GM12878 (cell line): ENCODE measurements at places on chromosomes 13 and 19. TPM values are rescaled to one million over a fixed set of nuclear protein-coding genes. Genes with fewer than 3 reads are reported as not detected.

- DNase-seq: no peak
Observed at GRCh38 chr13:42747399-42747873, 33.9 kb upstream of the FAM216B start.

DNA sequence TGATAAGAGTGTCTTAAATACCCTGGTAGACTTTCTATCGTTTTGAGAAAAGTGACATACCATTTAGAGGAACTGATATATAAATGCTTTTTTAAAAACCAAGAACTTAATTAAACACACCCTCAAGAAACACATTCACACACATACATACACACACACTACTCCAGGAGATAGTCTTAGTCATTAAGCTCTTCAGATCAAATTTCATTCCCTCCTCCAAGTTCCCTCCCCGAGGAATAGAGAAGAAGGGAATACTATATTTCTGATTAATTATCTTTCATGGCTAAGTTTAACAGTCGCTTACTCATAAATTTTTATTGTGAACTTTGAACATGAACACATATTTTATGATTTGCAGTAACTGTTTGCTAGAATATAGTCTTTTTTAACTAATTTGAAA is 1109.5 kb downstream of the SLITRK1 start:
- DNase-seq: no peak

DNA sequence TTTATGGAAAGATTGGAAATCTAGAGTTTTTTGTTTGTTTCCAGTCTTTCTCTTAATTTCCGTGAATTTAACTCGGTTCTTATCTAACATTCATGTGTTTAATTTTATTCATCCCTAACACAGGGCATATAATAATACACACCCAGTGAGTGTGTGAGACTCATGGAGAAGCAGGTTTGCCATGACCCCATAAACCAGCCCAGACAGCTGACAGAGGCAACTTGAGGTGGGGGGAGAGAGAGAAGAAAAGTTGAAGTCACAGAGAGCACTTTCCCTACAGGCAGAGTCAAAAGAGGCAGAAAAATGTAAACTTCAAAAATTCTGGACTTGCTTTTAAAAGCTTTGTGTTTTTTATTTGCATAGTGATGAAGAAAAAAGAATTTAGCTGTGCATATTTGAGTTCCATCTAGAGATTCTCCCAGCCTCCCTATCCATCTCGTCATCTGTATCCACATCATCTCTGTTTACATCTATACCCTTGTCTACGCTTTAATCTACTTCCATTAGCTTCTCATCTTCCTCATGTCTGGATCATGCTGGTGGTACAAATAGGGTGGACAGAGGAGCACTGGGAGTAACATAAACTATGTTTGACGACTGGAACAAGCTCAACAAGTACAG is 60.2 kb downstream of the THSD1 start:
- no peak for DNase-seq

DNA sequence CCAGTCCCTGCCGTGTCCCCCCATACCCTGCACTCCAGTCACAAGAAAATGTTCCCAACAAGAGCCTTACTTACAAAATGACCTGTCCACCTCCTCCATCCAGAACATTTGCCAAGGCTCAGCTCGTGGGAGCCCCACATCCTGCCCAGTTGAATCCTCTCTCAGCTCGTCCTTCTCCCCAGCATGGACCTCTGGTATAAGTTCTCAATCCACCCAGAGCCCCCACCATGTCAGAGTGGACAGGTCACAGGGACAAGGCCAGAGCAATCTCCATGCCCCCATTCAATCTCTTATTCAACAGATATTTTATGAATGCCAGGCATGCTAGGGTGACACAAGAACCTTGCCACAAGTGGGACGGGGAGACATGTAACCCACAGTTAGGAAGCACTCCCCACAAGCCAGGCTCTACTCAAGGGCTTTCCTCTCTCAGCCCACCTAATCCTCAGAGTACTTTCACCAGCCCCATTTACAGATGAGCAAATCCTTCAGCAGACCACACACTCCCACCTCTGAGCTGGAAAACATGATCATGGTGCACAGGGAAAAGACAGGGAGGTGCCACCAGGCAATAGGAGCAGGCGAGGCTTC is 15.1 kb downstream of the DEDD2 start:
- no peak for DNase-seq

The CATSPERD gene
- polyA plus RNA-seq: 0.06 and 0.38 TPM in 2 replicates

The ZIM2 gene
- not detected in 2 replicates for polyA plus RNA-seq

DNA sequence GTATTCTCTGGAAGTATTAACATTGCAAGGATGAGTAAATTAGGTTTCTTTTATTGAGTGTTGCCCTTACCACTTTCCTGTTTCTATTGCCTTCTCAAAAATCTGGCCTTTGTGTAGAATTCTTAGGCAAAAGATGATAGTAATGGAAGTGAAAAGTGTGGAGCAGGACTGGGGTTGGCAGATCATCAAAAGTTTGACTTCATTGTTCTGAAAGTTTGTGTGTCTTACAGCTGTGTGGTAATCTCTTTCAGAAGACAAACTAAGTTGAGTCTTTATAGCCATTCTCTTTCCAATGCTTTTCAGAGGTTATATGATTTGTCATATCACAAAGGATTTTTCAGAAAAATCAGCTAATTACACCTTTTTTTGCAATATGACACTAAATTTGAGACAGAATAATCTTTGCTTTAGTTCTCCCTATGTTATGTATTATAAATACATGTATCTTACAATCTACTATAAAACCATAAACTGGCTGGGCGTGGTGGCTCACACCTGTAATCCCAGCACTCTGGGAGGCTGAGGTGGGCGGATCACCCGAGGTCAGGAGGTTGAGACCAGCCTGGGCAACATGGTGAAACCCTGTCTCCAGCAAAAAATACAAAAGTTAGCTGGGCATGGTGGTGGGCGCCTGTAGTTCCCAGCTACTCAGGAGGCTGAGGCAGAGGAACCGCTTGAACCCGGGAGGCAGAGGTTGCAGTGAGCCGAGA is 8.7 kb upstream of the KCNRG start:
- no peak for DNase-seq

- DNase-seq: no peak
Observed at GRCh38 chr19:38819231-38819920, 6.6 kb upstream of the LGALS4 start.

DNA sequence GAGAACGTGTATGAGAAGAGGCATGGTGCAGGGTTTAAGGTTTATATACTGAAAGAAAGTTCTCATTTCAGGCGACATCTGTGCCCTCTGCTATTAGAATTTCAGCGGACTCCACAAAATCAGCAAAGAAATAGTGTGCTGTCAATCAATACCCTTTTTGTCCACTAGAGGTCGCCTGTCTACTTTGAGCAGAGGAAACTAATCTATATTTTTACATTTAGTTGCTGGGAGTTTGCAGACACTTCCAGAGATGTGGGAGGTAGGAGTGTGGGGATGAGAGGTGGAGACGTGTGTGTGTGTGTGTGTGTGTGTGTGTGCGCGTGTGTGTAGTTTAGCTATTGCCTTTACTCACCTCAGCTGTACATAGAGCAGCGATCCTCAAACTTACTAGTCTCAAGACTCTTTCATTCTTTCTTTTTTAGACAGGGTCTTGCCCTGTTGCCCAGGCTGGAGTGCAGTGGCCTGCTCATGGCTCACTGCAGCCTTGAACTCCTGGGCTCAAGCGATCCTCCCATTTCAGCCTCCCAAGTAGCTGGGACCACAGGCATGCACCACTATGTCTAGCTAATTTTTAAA is 9.7 kb downstream of the INAFM1 start:
- DNase-seq: no peak

- no peak for DNase-seq
Observed at GRCh38 chr19:1647501-1648458, 4.6 kb downstream of the TCF3 start.

- peak; percentile 87 for DNase-seq
Observed at GRCh38 chr13:105139380-105140285, 1395.8 kb downstream of the EFNB2 start.

- no peak for DNase-seq
Observed at GRCh38 chr19:49403404-49404187, 15.5 kb downstream of the KASH5 start.

DNA sequence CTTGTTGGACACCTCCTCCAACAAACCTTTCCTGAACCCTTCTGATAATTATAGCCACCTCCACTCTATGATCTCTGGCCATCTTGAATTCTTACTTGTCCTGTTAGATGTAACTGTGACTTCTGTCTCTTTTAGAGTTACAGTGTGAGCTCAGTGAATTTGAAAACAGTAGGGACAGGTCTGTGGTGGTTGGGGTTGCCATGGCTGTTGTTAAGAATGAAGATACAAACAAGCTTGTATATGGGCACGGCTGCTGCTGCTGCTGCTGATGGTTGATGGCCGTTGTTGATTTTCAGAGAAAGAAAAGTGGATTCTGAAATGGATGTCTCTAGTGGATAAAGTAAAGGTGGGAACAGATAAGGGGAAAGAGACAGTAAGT is 101.5 kb downstream of the STARD13 start:
- DNase-seq: no peak

The CAPN12 gene
- polyA plus RNA-seq: 1.7 and 1.9 TPM in 2 replicates

DNA sequence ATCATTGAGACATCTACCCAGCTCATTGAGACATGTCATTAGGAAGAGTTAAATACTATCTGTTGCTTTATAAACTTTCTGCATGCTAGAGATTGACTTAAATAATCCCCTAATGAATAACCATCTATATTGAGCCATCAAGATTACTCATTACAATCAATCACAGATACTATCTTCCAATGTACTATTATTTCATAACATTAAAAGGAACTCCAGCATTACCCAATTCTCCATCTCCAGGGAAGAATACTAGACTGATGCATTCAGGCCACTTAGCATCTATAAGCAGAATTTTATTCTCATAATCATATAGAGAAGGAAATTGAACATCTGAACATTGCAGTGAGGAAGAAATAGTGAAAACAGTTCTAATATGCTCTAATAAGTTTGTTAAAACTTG is 8.0 kb downstream of the EPSTI1 start:
- no peak for DNase-seq
